ENCODE measurements at places on chromosomes 5 and 9.

DNA sequence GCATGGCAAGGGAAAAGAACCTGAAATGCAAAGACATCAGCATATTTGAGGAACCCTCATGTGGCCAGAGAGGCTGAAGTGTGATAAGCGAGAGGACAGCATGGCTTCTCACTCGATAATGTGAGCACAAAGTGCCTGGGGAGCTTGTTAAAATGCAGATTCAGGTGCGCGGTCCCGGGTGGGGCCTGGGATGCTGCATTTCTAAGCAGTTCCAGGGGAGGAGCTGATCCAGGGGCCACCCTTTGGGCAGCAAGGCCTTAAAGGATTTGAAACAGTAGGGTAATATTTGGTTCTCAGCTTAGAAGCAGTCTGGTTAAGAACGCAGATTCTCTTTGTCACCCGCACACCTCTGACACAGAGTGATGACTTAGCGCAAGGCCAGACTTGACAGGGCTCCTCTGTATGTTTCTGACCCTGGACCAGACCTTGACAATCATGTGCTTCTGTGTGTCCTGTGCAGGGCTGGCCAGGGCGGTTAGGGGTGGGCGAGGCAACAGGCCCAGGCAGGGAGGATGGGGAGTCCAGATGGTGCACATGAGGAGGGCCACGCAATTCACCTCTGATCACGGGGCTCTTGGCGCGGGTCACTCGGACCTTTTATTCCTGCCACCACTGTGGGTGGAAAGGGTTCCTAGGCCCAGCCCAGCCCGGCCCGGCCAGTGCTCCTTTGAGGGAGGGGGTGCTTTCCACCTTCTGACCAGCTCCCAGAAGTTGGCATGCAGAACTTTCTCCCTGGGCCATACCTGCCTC, 62.8 kb upstream of the TBC1D2 start:
- DNase-seq = no peak

DNA sequence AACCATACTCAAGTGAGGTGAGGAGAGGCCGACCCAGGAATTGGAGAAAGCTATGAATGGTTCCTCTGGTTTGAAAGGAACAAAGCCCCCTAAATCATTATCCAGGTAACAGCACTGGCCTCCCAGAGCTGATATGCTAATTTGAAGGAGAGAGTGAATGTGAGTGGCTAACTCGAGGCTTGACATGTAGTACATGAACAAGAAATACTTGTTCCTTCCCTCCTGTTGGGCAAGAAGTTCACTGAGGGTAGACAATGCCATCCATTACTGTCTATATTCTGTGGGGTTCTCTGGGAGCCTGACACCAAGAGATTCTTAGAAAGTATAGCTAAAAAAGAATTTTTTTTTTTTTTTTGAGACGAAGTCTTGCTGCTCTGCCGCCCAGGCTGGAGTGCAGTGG, 32.5 kb upstream of the ZNF354A start:
- DNase-seq = no peak

DNA sequence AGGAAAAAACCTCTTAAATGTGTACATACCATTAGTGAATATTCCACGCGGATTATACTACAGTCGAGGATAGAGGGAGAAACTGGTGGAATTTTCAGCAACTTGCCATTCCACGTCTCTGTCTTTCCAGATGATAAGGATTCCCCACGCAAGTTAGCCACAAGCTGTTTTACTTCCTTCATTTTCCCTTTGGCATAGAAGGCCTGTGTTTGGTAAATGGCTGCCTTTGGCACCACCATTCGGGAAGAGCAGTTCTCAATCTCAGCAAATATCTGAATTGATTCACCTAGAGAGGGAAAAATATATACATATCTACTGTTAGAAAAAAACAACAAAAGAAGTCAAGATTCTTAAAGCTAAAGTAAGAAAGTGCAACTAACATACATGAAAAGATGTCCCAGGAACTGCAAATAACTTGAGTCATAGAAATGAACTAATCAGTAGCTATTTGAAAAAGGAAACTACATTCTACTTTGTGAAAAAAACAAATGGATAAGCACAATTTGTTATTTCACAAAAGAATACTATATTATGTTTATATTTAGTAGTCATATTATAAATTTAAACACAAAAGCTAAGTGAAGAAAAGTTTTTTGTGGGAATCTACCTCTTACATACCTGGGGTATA, 8.1 kb downstream of the ARRDC3 start:
- no peak for DNase-seq

DNA sequence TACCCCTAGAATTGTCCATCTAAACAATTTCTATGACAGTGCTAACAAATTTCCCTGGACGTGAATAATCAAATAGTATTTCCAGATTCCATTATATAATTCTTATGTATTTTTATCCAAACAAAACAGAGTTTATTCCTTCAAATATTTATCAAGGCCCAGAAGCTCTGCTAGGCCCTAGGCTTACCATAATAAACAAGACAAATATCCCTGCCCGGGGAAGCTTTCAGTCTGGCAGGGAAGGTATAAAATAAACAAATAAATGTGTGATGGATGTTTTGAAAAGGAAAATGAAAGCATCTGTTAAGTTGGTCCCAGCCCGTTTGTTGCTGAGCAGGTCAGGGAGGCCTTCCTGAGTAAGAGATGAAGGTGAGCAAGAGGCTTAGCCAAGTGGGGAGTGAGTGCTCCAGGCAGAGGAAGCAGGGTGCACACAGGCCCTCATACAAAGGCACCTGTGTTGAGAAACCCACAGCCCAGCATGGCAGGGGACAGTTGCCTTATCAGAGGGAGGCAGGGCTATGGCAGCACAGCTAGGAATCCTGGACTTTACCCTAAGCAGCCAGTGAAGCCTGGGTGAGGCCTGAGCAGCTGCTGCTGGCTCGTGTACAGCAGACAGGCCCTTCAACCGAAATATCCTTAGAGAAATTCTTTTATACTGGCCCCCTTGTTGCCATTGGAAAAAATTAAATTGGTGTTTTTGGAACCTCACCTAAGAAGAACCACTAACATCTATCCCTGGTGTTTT, 7.7 kb upstream of the SLC35D2 start:
- DNase-seq = no peak

- DNase-seq = no peak
These were observed 191.2 kb downstream of the GNA14 start for GRCh38 chr9:77456829-77457437.

- no peak for DNase-seq
These were observed 159.4 kb downstream of the MYO10 start for GRCh38 chr5:16776611-16777251.

- no peak for DNase-seq
These were observed 106.2 kb upstream of the SARDH start for GRCh38 chr9:133844398-133844784.

DNA sequence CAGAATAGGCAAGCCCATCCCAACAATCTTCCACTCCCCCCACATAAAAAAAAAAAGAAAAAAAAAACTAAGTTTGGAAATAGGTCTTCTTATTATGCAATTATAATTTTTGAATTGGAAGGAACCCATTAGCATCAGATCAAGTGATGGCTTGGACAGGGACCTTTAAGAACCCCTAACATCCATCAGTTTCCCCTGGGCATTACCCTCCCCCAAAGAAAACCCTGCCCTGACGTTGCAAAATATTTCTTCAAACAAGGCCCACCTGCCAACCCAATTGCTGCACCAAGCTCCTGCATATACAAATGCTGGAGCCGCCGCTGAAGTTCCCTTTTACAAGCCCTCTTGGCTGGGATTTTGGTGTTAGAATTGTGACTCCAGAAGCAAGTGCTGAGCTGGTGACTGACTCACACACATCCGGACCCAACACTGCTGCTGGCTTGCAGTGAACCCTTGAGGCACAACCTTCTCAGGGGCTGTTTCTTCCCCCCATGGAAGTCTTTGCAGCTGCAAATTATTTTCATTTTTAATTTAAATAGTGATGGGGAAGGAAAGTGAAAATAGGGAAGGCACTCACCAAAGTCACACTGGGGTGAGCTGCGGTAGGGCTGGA, 56.1 kb upstream of the AFAP1L1 start:
- DNase-seq = no peak

GRCh38 chr9:115462623-115463022, 344.7 kb upstream of the TNC start:
- DNase-seq = no peak

GRCh38 chr5:146378986-146379385, 40.3 kb downstream of the POU4F3 start:
- no peak for DNase-seq

- DNase-seq = no peak
These were observed 286.9 kb upstream of the ATP10B start for GRCh38 chr5:161138751-161139455.
